ENCODE measurements at places on chromosomes 3 and 15.

DNA sequence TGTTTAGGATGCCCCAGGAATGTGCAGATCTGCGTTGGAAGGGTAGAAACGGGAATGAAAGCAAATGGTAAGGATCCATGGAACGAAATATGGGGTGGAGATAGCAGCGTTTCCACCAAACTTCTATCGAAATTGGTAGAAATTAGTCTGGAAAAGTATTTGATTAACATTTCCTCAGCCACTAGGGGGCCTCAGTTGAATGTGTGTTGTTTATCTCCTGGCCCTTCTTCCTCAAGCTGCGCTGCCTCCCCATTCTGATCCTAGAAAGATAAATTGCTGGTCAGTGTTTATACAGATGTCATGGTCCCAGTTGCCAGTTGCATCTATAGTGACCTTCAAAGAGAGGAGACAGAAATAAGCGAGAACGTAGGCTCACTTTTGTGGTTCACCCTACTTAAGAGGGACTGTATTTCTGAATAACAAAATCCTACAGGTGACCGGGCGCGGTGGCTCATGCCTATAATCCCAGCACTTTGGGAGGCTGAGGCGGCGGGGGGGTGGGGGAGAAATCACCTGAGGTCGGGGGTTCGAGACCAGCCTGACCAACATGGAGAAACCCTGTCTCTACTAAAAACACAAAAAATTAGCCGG lies 457.1 kb downstream of the SQOR start:
- no peak for DNase-seq

DNA sequence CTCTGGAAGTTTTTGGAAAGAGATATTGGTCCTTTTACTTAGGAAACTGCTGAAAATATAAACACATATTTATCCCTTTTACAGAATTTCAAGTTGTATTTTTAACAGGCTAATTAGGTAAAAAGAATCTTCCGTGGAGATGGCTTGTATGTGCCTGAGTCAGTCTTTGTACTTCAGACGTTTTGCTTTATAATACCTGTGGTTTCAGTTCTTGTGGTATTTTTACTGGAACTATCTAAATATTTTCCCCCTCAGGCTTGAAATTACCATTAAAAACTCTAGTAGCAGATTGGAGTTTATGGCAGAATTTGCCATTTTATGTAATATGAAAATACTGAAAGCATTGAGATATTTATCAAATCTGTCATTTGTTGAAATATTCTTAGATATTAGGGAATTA lies 151.6 kb upstream of the CGNL1 start:
- no peak for DNase-seq

DNA sequence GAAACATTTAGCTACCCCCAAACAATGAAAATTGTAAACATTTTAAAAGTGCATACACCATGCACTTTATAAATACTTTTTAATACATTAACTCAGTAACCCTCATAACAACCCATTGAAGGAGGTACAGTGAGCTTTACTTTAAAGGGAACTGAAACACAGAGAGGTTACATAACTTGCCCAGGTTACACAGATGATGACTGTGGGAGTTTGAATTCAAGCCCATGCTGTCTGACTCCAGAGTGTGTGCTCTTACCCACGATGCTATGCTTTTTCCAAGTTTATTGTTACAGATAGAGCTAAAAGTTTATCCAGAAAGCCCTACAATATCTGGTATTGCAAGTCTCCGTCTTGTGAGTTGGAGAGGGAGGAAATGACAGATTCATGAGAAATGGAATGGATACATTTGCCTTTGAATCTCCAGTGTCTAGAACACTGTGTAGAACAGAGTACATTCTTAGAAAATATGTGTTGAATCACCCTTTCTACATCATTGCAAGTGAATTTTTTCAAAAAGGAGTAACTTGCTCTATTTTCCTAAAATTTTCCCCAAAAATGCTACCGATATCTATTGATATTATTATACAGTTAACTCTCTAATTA lies 428.3 kb downstream of the NAALADL2 start:
- DNase-seq: no peak

DNA sequence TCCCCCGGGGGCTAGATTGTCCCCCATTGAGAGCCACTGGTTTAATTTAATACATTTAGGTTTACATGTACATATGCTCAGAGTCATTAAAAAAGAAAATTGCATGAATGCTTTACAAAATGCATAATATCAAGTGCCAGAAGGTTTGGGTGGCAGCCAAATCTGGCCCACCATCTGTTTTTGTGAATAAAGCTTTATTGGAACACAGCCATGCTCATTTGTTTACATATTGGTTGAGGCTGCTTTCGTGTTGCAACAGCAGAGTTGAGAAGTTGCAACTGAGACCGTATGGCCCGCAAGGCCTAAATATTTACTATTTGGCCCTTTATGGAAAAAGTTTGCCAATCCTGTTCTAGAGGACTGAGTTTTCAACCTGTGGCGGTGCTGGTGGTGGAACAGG lies 32.1 kb upstream of the RGMA start:
- no peak for DNase-seq

- no peak for DNase-seq
Measured at GRCh38 chr3:194079702-194080172, 56.2 kb upstream of the HES1 start.

DNA sequence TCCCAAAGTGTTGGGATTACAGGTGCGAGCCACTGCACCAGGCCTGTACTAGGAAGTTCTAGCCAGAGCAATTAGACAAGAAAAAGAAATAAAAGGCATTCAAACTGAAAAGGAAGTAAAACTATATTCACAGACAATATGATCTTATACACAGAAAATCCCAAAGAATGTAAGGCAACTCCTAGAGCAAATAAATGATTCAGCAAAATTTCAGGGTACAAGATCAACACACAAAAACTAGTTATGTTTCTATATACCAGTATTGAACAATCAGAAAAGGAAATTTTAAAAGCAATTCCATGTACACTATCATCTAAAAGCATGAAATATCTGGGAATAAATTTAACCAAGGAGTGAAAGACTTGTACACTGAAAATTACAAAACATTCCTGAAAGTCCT lies 180.6 kb downstream of the PDE8A start:
- DNase-seq: no peak

All from esophagus squamous epithelium (tissue), 5 donors.